ENCODE measurements at places on chromosomes 13 and 19.

DNA sequence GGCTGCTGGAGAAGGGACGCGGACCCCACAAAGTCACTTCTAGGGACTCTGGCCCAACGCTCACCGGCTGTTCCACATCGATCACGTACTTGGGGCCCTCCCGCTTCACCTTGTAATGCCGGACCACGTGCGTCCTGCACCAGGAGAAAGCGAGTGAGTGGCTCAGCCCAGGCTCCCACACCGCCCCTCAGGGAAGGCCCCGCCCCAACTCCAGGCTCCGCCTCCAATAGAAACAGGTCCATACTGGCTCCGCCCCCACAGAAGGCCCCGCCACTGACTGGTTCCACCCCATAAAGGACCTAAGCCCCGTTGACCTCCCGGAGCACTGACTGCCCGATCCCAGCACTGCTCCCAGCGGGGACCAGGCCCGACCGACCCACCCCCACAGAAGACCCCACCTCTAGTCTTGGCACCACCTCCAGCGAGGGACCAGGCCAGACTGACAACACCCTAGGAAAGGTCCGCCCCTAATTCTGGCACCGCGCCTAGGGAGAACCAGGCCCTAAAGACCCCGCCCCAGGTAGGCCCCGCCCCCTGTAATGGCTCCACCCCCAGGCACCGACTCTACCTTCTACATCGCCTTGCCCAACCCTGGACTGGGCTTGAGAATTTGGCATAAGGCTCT lies 11.3 kb downstream of the STAP2 start:
- no peak for DNase-seq

- DNase-seq, result peak; percentile 69
These were observed 3.7 kb upstream of the CSNK1A1L start for GRCh38 chr13:37109051-37109678.

- no peak for DNase-seq
These were observed 386.3 kb downstream of the NDFIP2 start for GRCh38 chr13:79867254-79867653.

DNA sequence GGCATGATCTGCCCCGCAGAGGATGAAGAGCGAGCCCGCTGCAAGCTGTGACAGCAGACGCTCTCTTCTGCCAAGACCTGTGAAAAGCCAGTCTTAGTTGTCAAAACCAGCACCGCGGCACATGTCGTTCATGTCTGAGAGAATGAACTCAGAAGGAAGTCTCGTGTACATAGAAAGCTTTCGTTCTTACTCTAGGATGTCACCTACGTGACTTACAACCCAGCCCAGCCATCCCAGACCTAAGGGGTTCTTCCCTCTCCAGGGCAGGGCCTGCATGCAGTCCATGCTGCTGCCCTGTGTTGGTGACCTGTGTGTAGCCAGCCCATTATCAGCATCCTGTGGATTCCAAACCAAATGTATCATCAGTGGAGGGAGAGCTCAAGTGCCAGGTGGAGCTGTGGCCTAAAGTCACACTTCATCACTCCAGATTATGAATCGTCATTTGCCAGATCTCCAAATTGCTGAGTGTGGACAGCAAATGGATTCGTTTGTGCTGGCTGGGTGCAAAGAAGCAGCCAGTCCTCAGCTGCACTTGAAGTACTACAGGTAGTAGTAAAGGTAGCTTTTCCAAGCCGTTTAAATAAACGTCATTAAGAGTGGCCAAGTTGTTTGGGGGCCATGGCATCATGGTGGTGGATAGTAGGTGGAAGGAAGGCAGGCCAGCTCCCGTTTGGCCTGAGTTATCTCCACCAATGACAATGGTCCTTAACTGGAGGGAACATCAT lies 73.9 kb upstream of the GPR183 start:
- DNase-seq, result no peak

GRCh38 chr13:27919934-27920676 lies at the start of gene PDX1:
TSS of gene PDX1 (plus strand) at chr13:27920000. CDS start at chr13:27920139, 139 bp downstream.
- no peak for DNase-seq

DNA sequence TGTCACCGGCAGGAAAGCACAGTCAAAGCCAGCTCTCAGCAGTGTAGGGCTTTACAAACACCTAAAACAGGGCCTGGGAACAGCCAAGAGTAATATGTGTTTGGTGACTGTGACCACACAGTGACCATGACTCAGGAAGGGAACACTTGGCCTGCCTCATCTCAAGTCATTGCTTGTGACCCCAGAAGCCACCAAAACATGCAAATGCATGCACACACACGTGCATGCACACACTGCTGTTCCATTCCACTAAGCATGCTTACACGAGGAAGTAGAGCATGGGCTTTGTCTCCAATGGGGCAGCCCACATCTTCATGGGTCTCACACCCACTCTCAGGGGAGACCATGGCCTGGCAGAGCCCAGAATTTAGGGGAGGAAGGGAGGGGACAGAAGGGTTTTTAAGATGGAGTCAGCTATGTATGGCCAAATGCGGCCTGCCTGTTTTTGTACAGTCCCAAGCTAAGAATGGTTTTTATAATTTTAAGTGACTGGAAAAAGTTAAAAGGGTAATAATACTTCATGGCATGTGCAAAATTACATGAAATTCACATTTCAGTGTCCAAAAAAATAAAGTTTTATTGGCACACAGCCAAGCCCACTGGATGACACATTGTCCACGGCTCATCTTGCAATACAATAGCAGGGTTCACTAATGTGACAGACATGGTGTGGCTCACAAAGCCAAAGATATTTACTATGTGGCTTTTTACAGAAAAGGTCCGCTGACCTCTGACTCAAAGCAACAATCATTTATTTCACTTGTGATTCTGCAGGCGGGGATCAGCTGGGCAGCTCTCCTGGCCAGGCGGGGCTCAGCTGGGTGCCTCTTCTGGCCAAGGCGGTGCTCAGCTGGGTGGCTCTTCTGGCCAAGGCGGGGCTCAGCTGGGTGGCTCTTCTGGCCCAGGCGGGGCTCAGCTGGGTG lies 17.3 kb downstream of the ZFR2 start:
- no peak for DNase-seq

DNA sequence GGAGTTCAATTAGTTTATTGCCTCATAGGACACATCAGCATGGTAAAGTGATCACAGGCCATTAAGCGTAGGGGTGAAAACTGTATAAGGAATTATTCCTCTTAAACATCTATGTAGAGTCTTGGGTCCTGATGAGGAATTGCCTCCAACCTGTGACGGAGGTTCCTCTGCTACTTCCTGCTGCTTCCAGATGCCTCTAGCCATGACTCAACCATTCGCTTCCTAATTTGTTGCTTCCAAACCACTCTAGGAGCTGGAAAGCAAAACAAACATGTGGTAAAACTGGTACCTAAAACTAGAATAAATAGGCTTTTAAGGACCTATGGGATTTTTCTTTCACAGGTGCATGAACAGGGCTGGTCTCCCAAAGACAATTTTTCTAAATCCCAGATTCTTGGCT lies 253.8 kb downstream of the KLF12 start:
- no peak for DNase-seq

DNA sequence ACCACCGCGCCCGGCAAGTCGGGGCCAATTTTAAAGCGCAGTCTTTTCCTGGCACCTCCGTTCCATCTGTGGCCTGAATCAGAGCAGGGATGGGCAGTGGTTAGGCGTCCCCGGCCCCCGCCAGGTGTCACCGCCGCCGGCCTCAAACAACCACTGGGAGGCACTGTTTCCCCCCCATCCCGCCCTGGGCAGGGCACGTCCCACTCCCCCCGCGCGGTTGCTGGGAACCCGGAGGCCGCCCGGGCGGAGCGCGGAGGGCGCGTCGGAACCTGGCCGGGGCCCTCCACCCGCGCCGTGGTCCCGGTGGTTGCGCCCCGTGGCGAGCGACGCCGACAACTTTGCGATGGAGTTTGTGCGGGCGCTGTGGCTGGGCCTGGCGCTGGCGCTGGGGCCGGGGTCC lies at the start of gene GRIN3B:
Gene GRIN3B, plus strand, starts transcription at position 325 of the 400 bp plus-strand sequence. Its CDS starts 19 bp downstream, at position 344.
- peak; percentile 48 for DNase-seq

DNA sequence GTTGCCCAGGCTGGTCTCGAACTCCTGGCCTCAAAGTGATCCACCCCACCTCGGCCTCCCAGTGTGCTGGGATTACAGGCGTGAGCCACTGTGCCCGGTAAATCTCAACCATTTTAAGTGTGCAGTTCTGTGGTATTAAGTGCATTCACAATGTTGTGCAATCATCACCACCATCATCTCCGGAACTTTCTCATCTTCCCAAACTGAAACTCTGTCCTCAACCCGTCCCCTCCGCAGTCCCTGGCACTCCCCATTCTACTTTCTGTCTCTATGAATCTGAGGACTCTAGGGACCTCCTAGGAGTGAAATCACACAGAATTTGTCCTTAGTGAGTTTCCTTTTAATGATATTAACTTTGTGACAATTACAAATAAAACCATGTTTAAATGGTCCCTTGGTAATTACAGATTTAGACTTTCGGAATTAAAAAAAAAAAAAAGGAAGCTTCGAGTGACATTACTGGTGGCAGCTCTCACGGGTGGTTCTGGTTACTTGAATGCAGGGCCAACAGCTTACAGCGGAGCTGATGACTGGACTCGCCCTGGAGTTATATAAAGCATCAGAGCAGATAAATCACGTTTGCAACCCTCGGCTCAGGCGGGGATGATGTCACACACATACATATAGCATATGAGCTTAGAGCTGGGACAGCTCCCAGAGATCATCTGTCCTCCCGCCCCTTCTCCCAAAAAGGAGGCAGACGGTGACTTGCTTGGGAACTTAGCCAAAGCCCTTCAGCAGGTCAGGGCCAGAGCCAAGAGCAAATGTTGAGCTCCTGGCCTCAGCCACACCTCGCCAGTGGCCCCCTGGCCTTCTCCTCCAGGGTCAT lies 89.8 kb downstream of the ZNF557 start:
- DNase-seq, result peak; percentile 14

- peak; percentile 49 for DNase-seq
These were observed 14.6 kb downstream of the MCF2L start for GRCh38 chr13:112983428-112984196.

DNA sequence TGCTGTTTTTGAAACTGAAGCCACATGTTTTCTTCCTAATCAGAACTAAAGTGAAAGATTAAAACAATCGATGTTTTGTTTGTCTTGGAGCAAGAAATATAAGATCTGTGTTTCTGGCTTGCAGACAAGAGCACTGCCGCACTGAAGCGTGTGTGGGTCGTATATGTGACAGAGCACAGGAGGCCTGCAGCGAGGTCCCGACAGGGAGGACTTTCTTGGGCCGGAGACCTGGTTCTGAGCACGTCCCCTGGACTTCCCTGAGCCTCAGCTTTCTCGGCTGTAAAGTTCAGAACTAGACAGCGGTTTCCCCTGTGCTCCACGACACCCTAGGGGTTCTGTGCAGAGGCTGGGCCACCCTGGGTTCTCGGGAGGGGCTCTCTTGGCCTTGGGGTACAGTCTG lies 60.5 kb downstream of the GADD45B start:
- DNase-seq, result no peak

DNA sequence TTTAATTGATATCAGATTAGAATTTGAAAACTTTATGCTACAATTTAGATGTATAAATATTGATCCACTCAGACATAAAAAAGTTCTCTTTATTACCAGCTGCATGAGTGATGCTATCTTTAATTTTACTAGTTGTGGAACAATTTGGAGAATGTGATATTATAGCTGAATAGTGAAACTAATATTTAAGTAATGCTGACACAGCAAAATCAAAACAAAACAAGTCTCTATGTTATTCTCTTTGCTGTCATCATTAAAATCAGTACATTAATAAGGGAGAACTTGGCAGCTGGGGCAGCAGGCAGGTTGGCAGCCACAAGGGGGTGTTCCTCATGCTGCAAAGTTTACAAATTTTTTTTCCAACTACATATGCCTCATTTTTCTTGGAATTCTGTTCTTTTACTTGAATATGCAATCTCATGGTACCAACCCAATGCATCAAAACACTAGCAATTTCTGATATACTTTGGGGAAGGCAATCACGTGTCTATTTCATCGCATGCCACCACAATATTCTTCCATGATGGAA lies 585.3 kb downstream of the FGF9 start:
- no peak for DNase-seq

DNA sequence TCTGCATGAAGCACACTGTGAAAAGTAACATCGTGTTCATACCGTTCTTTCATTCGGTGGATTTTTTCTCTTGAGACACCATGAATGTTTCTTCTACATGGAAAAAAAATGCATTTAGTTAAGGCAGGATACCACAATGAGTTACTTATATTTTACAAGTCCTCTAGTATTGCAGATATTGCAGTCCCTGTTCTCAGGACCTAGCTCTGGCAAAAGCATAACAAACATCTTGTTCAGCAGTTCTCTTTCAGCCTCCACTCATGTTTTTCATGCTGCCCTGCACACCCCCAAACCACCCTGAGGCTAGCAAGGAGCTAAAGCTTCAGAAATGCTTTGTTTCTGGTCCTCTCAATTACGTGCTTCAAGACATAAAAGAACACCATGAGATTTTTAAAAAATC lies 24.8 kb downstream of the N4BP2L1 start:
- DNase-seq, result no peak

- DNase-seq, result no peak
These were observed 510.1 kb downstream of the IRS2 start for GRCh38 chr13:109276261-109276660.

Measured in NCI-H1417 (cell line).